ENCODE measurements at places on chromosomes 6 and 20.

DNA sequence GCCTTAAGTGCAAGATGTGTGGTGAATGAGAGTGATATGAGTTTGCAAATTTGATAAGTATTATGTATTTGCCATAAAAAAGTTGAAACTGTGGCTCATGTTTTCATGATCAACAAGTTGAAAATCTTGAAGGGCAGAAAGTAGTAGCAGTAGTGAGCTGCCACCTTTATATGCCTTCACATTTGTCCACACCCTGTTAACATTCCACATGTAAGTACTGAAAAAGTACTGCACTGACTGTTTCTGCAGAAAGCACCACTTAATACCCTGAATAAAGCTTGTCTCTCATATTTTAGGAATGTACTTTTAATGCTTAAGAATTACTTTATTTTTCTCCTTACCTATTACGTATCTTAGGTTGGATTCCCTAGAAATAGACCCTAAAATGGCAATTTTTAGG, 45.9 kb downstream of the FLRT3 start:
- no peak for DNase-seq

- DNase-seq: no peak
Measured at GRCh38 chr6:17103715-17104114, 1.9 kb downstream of the STMND1 start.

DNA sequence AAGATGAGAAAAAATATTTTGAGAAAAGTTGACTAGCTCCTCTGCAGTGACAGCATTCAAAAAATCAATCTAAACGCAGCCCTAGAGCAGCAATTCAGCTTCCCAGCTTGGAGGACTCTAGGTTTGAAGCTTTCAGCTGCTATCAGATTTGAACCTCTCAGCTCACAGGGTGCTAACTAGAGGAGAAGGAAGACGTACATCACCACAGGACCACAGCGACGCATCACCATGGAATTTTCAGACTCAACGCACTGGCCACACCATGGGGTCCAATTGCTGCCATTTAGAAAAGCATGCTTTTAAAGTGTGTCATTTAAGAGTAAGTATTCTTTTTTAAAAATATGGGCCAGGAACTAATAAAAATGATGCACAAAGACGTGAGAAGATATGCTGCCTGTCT, 45.0 kb upstream of the FUCA2 start:
- peak; percentile 94 for DNase-seq

- peak; percentile 79 for DNase-seq
Measured at GRCh38 chr6:156425359-156426020, 351.7 kb upstream of the ARID1B start.

GRCh38 chr6:113879186-113880096, 22.3 kb downstream of the MARCKS start:
- peak; percentile 80 for DNase-seq
